MCF 10A (cell line): ENCODE measurements at places on chromosomes 11 and 22. TPM values are rescaled to one million over a fixed set of nuclear protein-coding genes. Genes with fewer than 3 reads are reported as not detected.

DNA sequence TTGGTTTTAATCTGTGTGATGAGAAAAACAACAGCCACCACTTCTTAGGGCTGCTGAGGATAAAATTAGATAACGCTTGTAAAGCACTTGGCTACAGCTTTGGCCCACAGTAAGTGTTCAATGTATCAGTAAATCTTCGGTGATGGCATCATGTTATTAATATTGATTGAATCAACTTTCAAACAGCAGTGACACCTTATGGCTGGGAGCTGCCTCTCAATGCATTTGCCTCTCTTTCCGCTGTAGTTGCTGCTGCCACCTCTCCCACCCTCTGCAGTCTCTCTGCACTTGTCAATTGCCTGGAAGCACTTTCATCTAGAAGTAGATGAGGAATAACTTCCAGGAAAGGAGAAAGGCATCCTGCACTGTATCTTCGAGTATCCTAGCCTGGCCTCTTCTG is 491.1 kb downstream of the OPCML start:
- DNase-seq: no peak

The ACR gene
- total RNA-seq: not detected in 2 replicates

The PACSIN3 gene
- 58.7 and 67.0 TPM in 2 replicates for total RNA-seq

DNA sequence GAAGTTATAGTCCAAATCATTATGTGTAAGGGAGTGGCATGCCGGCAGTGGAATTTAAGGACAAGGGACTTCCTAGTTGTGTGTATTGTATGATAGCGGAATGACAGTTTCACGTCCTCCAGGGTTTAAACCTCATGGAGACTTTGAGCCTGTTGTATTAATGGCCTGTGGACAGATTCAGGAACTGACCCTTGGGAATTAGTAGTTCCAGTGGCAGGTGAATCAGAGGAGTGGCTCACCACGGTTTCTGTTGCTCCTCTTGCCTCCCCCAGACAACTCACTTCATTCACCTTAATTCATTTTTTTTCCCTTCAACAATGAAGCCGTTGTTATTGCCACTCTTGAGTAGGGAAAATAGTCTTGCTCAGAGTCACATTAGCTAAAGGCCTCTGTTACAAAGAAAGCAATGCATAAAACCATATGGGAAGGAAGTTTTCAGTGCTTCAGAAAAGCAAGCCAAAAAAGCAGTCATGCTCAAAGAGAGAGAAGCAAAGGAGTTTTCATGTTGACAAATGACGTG is 22.6 kb downstream of the AMOTL1 start:
- DNase-seq: no peak
